ENCODE measurements at places on chromosomes 2 and 18. TPM values are rescaled to one million over a fixed set of nuclear protein-coding genes. Genes with fewer than 3 reads are reported as not detected.

The TEX44 gene
- not detected for total RNA-seq

DNA sequence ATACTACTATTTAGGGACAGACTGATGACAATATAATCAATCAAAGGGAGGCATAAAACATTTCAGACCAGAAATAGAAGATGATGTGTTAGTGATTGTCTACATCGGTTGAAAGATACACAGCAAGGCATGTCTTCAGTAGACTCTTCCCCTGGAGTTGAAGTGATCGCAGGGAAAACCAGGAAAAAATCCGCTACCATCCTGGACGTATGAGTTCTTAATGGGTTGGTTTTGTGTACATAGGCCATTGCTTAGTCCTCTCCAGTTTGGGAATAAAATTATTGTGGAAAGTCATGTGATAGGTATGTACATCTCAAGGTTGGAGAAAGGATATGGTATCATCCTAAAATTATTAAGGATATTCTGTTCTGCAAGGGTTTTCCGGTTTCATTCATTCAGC is 4.3 kb downstream of the APCDD1 start:
- no peak for DNase-seq

DNA sequence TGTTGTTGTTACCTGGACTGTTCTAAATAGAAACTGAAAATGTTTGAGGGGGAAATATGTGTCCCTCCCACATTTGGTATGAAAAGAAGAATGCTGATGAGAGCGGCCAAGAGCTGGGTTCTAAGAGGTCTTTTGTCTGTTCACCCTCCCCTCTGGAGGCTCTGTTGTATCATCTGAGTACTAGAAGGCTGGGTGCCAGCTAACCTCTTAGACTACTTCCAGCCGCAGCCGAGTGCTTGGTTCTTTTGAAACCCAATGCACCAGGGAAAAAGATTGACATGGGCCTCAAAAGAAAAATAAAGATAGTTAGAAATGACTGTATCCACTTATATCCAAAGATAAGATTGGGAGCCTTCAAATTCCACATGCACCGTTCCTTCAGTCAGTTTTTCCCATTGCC is 255.9 kb downstream of the TXNL1 start:
- no peak for DNase-seq

The CD28 gene
- 2.5 TPM for total RNA-seq

DNA sequence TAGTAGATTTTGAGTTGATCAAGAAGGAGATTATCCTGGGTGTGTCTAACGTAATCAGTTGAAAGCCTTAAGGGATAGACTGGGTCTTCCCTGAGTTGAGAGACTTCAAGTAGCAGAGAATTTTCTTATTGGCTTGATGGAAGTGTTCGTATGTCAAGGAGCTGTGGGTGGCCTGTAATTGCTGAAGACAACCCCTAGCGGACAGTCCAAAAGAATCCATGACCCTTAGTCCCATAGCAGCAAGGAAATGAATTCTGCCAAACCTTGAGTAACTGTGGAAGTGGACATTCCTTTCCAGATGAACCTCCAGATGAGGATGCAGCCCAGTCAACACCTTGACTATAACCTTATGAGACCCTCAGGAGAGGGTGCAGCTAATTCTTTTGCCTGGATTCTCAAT is 786.3 kb downstream of the SOCS6 start:
- no peak for DNase-seq

DNA sequence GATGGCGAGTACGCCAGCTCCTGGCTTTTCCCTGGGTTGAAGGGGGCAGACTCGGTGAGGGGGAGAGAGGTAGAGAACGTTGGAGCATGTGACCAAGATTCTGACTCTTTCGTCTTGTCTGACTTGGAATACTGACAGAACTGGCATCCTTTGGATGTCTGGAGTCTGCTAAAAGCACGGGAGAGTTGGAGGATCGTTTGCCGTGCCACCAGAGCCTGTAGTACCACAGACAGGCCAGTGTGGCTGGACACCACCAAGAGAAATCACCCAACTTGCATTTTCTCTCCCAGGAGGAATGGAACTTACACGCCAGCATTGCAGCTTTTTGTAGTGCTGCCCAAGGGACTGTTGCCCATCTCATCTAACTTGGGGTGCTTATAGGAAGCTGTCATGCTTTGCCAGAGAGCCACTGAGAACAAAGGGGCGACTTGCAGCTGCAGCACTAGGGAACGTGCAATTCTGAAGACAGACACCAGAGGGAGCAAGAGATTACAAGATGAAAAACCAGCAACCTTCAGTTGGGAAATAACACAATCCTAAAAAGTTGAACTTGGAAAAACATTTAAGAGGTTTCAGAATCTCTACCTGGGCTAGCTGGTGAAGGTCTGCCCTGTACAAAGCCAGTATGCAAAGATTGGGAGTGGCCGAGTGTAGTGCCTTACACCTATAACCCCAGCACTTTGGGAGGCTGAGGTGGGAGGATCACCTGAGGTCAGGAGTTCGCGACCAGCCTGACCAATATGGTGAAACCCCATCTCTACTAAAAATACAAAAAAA is 24.1 kb downstream of the PSMG2 start:
- DNase-seq, result no peak

- no peak for DNase-seq
Measured at GRCh38 chr2:234796045-234796591, 155.7 kb upstream of the SH3BP4 start.
